ENCODE measurements at places on chromosomes 7 and 10.

DNA sequence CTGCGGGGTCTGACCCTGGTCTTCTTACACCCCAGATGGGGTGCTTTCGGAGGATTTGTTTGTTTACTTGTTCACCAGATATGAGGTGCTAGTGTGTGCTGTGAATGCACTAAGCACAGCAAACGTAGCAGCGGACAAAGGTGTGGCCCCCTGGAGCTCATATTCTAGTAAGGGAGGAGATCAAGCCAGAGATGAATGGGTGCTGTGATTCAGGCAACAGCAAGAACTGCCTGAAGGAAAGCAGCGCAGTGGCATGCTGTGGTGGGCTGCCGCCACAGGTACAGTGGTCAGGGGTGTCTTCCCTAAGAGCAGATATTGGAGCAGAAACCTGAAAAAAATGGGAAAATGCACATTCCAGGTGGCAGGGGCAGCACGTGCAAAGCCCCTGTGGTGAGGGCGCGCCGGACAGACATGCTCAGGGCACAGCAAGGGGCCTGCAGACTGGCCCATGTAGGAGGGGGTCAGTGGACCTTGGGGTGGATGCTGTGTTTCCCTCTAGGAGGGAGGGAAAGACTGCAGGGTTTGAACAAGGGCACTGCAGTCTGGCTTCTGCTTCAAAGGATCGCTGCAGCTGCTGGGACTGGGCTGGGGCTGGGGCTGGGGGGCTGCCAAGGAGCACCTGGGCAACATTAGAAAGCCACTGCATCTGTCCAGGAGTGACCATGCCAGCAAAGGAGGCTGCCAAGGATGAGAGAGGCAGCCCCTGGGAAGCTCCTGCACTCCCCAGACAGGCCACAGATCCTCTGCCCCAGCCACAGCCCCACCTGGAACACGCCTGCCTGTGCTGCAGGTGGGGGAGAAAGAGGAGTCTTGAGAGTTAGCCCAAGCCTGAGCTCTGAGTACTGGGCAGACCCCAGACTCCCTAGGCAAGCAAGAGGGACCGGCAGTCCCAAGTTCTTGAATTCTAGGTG lies 927 bp upstream of the DEPP1 start:
- DNase-seq, result no peak

- peak; percentile 80 for DNase-seq
These were observed 51.2 kb downstream of the NPTX2 start for GRCh38 chr7:98668255-98668654.

DNA sequence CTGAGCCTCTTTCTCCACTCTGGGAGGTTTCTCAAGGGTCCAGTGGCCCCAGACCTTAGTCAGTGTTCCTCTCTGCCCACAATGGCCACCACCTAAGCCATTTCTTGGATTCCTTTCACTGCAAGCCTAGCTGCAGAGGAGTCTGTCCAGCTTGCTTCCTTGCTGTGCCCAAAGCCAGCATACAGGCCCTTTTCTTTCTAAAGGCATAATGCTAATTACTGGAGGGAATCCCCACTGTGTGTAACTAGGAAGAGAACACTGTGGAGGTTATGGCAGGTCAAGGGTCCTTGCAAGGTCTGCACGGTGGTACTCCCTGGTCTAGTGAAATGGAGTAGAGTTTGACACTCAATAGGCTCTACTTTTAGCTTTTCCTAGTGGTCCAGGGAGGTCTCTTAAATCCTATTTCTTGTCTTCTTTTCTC lies 70.4 kb upstream of the CC2D2B start:
- no peak for DNase-seq

DNA sequence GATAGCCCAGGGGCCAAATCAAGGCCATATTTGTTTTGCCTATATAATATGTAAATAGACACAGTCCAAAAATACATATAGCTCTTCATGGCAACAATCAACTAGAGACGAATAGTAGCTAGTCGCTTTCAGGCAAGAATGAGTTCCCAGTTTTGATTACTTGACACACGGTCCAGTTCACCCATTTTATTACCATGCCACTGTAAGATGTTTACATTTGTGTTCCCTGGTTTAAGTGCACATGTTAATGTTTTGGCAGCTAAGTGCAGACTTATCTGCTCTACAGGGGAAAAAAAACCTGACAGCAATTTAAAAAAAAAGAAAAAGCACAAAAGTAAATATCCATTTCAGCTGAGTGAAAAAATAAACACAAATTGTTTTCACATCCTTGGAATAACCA lies 213.1 kb downstream of the TPK1 start:
- no peak for DNase-seq

- no peak for DNase-seq
These were observed 28.0 kb downstream of the SNX10 start for GRCh38 chr7:26319636-26320035.

- no peak for DNase-seq
These were observed 93.1 kb upstream of the DKK1 start for GRCh38 chr10:52220947-52221346.

DNA sequence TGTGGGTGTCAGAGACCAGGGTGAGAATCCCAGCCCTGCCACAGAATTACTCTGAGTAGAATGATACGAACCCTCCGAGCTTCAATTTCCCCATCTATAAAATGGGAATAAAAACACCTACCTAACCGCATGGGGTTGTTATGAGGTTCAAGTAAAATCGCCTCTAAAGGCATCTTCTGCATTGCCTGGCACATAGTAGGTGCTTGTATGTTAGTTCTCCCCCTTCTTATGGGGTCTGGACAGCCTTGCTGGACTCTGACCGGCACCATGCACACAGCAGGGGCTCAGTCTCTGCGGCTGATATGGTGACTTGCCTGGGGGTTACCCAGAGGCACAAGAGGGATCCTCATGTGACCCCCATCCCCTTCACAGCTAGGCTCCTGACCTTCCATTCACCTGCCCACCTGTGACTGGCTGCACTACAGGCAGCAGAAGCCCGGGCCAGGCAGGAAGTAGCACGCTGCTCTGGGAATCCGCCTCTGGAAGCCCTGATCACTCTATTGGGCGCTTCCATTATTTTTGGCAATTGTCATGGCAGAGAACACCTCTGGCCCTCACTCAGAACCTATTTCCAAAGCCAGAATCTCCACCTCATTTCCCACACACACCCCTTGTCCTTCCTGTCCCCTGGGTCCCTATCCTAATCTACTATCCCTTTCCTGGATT lies 6.0 kb downstream of the SH3PXD2A start:
- no peak for DNase-seq

DNA sequence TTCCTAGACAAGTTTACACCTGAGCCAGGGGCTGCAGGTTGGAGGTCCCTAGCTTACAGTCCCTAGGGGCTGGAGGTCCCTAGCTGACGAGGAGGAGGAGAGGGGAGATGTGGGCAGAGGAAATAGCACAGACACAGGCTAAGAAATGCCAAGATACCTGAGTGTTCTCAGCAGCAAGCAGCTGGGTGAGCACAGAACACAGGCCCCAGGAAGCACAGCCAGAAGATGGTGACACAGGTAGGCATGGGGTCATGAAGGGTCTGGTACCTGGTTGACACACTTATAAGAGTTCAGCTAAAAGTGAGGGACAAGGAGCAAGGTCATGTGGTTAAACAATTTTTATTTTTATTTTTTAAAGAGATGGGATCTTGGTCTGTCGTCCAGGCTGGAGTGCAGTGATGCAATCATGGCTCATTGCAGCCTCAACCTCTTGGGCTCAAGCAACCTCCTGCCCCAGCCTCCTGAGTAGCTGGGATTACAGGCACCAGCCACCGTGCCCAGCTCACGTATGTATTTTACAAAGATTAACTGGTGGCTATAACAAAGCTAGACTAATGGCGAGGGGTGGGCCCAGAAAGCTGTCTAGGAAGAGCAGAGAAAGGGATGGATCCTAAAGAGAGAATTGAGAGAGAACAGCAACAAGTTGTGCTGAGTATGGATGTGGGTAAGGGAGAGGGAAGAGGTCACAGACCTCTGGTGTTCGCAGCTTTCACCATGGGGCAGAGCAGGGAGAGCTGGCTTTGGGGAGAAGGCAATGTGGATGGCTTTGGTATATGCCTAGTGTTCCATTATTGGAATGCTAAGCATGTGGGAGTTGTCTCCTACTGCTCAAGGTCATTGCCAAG lies 140.3 kb upstream of the KLF14 start:
- DNase-seq, result no peak

DNA sequence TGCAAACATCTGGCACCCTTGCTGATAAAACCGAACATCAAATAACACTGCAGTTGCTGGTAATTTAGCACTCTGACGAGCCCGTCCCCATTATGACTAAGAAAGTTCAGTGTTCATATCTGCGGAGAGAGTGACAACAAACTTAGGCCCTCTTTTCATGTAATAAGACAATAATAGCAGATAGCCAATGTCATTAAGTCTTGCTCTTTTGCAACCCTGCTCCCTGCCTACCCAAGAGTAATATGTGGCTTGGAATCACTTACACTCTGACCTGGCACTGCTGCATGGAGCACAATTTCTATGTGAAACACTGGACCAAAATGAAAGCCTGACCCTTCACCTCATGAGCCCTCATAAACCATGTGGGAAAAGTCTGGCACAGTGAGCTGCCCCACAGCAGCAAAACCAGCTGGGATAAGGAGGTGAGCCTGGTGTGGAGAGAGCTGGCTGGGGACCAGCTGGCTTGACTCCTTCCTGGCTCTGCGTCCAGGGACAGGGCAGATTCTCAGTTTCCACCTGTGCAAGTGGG lies 86.5 kb downstream of the HIPK2 start:
- DNase-seq, result no peak

- DNase-seq, result no peak
These were observed 424.0 kb downstream of the PLXNA4 start for GRCh38 chr7:132152131-132152889.

DNA sequence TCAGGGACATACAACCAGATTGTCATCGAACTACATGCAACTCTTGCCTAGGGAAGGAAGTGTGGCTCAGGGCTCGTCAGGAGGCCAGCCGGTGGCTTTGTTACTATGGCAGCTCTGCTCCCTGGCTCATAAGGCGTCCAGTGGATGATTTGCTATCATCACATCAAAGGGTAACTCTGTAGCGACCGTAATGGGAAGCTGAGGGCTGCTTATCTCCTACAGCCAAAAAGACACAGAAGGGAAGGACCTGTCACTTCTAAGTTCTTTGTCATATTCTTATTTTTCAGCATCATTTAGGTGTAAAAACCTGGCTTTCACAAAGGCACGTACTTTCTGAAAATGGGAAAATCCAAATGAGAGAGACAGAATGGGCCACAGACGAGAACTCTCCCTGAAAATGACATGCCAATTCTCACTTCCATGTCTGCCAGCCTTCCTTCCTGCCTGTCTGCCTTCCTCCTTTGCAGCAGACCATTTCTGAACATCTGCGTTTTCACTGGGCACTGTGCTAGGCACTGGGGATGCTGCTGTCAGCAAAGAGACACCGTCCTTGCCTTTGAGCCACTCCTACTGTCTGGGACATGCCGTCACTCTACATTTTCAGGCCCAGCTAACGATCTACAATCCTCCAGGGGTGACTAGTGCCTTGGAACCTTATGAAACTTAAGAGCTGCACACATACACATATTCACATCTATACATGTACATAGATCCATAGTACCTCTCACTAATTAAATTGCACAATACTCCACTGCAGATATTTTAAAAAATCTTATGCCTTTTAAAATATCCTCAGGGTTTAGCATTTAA lies 26.9 kb downstream of the ENKUR start:
- no peak for DNase-seq

GRCh38 chr7:42091461-42092291 lies 145.3 kb downstream of the GLI3 start:
- DNase-seq, result no peak

DNA sequence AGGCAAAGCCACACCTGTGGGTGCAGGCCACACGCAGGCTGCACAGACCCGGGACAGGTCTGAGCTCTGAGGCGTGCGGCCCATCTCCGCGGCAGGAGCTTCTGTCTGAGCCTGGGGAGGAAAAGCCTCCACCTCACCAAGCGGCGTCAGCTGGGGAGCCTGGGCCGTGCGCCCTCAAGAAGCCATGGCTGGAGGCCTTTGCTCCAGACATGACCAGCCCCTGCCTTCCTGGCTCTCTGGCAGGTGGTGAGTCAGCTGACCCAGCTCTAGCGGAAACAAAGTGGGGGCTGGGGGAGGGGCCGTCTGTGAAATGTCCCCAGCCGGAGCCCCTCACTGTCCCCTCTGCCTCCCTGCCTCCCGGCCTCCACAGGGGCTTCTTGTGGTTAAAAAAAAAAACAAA lies 12.5 kb downstream of the GPER1 start:
- no peak for DNase-seq

GRCh38 chr10:74892839-74893238 lies 66.4 kb downstream of the KAT6B start:
- no peak for DNase-seq

- no peak for DNase-seq
These were observed 44.7 kb upstream of the PITRM1 start for GRCh38 chr10:3217301-3217700.

DNA sequence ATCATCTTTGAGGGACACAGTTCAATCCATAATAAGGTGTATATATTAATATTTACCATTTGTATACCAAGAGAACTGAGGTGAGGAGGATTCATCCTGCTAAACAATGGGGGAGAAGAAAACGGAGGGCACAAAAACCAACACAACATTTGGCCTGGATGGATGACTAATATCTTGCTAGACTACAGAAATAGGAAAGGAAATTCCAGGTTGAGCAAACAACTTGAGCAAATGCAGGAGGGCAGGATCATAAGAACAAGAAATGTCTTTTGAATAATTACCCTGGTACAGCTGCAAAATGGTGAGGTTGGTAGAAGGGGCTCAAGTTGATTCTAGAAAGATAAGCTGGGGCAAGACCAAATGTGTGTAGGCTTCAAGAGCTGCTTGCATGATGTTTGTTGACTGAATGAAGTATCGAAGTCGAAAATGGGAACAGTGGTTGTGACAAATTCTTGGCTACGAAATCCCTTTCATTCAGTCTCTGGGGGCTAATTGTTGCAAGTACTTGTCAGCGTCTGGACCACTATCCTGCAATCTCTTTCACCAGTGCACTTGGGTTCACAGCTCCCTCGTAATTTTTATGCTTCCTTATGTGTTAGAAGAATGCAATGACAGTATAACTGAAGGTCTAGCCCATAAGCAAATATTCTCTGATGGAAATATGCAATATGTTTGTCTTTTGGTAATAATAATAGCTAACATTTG lies 176.2 kb downstream of the PTEN start:
- DNase-seq, result no peak

- no peak for DNase-seq
These were observed 214.0 kb downstream of the MDFIC start for GRCh38 chr7:115135769-115136410.

DNA sequence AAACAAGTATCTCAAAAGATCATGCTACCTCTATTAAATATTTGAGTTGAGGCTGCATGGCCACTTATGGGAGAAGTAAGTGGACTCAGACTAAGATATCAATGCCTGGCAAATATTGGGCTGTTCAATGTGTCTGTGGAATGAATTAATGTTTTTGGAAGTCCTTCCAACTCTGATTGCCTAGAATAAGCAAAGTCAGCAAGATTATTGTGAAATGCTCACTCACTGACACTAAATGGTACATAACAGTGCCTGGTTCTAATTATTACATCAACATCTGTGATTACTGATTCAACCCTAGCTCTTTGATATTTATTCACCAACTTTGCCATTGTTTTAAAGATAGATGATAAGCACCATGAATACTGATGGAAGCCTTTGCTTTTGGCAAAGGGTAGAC lies 45.5 kb upstream of the HDAC9 start:
- DNase-seq, result no peak

- no peak for DNase-seq
These were observed 7.8 kb downstream of the KCND2 start for GRCh38 chr7:120280743-120281142.

- DNase-seq, result no peak
These were observed 167.8 kb upstream of the MYO3A start for GRCh38 chr10:25766213-25766612.

GRCh38 chr7:157329447-157329846 lies 7.4 kb upstream of the DNAJB6 start:
- DNase-seq, result no peak

GRCh38 chr10:133420028-133420427 lies 4.4 kb downstream of the SPRN start:
- DNase-seq, result no peak
